Ureter (tissue), 1 donor: ENCODE measurements at places on chromosomes 11 and 22.

- DNase-seq: no peak
Observed at GRCh38 chr22:35051013-35051535, 14.9 kb upstream of the ISX start.

DNA sequence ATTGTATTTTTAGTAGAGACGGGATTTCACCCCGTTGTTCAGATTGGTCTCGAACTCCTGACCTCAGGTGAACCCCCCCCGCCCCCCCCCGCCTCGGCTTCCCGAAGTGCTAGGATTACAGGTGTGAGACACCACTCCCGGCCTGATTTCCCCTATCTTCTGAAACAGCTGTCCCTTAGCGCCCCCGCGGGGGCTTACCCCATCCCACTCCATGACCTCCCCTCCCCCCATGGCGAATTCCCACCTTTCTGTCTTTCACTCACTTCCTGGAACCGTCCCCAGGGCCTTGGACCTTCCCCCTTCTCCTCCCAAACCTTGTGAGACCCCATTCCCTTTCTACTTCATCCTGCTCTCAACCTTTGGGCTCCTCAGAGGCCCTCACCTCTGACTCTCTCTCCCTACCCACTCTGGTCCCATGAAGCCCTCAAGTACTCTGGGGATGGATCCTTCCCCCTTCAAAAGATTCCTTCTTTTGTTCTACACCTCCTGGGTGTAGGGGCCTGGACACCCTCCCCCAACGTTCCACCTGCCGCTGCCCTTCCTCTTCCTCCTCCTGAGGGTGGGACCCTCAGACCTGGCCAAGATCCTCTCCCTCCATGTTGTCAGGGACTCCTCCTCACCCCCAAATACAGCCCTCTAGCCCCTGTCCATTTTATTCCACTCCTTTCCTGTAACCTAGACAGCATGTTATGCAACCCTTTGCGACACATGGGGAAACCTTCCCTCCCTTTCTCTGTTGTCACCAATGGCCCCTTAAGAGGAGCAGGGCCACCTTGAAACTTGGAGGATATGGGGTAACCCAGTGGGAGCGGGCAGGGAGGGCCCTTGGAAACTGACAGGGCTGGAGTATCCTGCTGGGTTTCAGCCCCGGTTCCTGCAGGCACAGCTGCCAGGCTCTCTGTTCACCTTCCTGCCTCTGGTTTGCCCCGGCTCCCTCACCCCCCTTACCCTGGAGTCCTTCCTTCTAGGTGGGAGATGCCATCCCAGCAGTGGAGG is 1.1 kb downstream of the PRDX5 start:
- DNase-seq: no peak

DNA sequence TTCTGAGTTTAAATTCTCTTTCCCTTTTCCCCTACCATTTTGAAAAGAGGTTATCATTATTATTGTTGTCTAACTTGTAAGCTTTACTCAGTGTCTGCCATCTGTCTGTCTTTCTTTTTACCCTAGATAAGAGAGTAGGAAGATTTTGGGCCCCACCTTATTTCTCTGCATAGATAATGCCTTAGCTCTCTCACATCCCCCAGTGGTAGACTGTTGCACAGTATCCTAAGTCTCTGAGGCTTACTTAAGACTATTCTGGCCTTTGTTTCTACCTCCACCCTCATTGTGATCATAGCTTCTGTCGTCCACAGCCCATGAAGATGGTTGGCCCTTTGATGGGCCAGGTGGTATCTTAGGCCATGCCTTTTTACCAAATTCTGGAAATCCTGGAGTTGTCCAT is 3.6 kb upstream of the OR51L1 start:
- no peak for DNase-seq

DNA sequence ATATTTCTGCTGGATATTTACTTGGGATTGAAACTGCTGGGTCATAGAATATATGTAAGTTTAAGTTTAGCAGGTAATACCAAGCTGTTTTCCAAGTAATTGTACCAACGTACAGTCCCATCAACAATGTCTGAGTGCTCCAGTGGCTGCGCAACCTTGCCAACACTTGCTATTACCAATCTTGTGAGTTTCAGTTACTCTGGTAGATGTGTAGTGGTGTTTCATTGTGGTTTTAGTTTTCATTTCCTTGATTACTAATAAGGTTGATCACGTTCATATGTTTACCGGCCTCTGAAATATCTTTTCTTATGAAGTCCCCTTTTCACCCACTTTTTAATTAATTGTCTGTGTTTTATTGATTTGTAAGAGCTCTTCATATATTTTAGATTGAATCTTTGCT is 370.6 kb upstream of the CADM1 start:
- DNase-seq: no peak

DNA sequence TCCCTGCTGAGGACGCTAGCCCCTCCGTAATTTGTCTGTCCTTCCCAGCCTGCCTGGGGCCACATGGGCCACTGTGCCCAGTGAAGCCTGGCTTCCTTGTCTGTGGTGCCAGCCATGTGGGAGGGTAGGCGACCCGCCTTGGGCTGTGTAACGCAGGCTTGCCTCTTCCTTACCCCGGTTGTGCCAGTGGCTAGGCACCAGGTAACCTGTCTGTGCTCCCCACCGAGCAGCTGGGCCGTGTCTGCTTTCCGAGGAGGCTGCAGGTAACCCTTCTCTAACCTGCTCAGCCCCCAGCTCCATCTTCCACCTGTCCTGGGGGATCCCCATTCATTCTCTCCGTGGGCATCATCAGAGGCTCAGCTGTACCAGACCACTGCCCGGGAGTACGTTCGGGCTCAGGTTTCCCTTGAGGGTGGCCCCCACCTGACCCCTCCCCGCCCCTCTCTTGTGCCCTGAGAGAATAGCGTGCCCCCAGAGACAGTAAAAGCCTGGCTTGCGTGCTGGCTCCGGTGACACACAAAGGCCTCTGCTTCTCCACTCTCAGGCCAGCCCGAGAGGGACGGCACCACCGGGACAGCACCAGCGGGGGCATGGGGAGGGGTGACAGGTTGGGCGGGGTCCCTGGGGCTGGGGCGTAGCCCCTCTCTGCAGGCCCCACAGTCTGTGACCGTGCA is 79.1 kb downstream of the CDKN1C start:
- peak; percentile 45 for DNase-seq

GRCh38 chr11:61119055-61119454 is 16.8 kb downstream of the CD5 start:
- no peak for DNase-seq

GRCh38 chr22:47304191-47304831 is 541.9 kb downstream of the TBC1D22A start:
- peak; percentile 28 for DNase-seq

DNA sequence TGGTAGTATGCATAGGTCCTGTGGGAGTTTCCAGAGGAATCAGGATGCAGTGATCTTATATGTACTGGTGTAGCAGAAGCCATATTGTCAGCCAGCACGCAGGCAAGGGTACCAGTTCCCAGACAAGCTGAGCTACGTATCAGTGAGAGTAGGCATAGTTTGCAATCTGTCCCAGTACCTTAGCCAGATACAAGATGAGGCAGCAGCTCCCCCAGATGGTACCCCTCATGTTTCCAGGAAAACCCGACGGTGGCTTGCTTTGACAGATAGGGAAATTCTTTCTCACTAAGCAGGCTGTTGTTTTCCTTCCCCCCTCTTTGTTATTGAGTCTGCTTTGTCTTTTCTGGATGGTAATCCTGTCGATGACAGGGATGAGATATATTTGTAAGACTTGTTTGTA is 109.7 kb upstream of the RRM1 start:
- no peak for DNase-seq

DNA sequence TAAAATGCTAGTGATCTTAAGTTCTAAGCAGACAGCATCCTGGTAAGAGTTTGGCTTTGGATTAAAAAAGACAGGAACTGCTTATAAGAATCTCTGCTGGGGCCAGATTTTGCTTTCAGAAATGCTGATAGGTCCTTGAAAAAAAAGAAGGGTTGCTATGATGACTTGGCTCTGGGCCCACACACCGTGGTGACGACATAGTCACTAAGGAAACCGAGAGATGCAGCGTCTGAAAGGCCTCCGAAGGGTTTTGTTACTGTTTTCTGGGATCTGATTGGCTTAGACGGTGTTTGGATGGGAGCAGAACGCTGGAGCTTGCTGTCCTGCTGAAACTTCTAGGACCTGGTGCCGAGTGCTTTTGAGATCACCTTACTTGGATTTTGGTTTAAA is 8.4 kb downstream of the FAM118A start:
- DNase-seq: peak; percentile 82

- DNase-seq: no peak
Observed at GRCh38 chr22:29157759-29158535, 47.7 kb upstream of the EMID1 start.

- DNase-seq: no peak
Observed at GRCh38 chr11:79088967-79089366, 351.9 kb downstream of the TENM4 start.

DNA sequence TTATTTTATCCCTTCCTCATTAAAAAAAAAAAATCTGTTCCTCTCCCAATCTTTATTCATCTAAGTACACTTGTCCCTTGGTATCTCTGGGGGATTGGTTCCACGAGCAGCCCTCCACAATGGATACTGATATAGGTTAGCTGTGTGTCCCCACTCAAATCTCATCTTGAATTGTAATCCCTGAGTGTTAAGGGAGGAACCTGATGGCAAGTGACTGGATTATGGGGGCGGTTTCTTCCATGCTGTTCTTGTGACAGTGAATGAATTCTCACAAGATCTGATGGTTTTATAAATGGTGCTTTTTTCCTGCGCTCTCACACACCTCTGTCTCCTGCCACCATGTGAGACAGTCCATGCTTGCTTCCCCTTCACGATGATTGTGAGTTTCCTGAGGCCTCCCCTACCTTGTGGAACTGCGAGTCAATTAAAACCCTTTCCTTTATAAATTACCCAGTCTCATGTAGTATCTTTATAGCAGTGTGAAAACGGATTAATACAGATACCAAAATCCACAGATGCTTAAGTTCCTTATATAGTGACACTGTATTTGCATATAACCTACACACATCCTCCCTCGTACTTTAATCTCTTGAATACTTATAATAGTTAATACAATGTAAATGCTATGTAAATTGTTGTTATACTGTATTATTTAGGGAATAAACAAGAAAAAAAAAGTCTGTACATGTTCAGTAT is 62.0 kb downstream of the PACS1 start:
- DNase-seq: no peak

- no peak for DNase-seq
Observed at GRCh38 chr11:119752946-119753345, 23.9 kb upstream of the NECTIN1 start.

- DNase-seq: no peak
Observed at GRCh38 chr11:132211479-132211878, 841.1 kb downstream of the NTM start.

GRCh38 chr22:42910221-42910942 is 53.3 kb upstream of the ARFGAP3 start:
- no peak for DNase-seq

GRCh38 chr22:41288245-41288946 is 2.4 kb upstream of the RANGAP1 start:
- DNase-seq: no peak

GRCh38 chr22:34866495-34867131 is 199.3 kb upstream of the ISX start:
- DNase-seq: no peak

DNA sequence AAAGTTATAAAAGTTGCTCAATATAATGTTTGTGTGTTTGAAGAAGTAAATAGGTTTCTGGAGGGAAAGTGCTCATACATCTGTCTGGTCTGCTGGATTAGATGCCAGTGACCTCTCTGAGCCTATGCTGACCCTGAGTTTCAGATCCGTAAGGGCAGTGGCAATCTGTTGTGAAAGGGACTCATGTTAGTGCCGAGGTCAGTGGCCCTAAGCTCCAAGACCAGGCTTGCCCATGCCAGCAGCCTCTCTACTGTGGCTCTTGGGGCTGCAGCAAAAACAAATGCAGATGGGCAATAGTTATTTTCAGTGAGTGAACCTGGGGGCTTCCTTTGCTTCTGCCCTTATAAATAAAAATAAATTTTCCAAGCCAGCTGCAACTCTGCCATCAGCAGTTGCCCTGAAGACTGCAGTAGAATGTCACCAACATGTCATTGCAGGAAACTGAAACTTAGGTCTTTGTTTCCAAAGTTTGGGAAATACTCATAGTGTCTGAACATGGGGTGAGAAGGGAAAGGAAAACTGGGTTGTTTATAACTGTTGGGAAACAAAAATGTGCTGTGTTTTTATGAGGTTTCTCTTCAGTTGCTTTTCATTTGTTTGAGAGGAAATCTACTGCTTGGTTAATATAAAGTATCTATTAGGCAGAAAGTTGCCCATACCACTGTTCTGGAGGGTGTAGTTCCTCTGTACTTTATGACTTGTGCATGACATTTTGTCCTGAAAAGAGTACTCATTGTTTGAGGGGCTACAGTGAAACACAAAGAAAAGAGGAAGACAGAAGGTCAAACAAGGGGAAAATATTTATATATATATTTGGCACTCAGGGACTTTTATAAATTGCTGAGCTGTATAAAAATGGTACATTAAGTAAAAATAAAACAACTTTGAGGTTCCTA is 9.5 kb upstream of the MS4A4E start:
- DNase-seq: no peak

DNA sequence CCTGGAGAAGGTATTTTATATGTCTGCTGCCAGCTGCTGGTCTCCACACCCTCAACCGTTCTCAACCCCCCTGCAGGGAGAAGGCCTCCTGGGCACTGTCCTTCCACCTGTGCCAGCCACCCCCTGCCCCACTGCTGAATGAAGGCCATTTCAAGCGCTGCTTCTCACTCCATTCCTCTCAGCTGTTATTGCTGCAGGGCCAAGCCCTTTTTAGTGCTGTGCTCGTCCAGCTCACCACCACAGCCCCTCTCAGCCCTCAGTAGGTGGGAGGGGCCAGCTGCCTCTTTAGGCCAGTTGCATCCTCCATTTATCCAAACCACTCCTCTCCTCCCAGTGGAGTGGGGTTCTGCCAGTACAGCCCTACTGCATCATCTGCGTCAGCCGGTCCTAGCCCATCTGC is 1.8 kb upstream of the WBP2NL start:
- DNase-seq: no peak

- no peak for DNase-seq
Observed at GRCh38 chr22:31556627-31557203, 60.4 kb downstream of the SFI1 start.

DNA sequence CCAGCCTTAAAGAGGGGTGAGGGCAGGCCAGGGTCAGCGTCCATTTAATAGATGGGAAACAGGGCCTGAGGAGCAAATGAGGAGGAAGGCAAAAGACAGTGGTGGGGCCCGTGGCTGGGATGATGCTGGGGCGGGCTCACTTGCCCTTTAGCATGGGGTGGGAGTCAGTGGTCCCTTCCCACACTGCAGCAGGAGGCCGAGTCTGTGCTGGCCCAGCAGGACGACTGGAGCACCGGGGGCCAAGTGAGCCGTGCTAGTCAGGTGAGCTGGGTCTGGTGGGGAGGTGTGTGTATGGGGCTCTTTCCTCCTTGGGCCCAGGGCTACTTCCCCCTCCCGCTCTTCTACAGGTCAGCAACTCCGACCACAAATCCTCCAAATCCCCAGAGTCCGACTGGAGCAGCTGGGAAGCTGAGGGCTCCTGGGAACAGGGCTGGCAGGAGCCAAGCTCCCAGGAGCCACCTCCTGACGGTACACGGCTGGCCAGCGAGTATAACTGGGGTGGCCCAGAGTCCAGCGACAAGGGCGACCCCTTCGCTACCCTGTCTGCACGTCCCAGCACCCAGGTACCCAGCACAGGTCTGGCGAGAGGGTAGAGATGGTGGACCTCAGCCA is 12.8 kb downstream of the SCYL1 start:
- no peak for DNase-seq
